Activated CD8-positive, alpha-beta memory T cell treated with anti-CD3 and anti-CD28 coated beads for 1 hour (primary cell): ENCODE measurements at places on chromosomes 5 and 9.

DNA sequence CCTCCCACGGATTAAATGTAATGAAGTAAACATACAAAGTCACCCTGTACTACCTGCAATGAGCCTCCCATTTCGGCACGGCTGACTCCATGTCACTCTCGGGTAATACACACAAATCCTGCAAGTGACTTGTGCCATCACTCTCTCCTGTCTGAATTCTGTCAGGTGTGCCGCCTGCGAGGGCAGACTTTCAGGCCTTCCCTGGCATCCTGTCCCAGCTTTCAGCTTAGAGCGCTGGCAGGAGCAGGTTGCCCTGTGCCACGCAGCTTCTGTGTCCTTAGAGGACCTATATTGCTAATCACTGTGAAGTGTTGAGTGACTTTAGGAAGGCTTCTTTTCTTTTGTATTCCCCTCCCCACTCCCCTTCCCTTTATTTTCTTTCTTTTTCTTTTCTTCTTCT lies 25.8 kb upstream of the S1PR3 start:
- DNase-seq: no peak

DNA sequence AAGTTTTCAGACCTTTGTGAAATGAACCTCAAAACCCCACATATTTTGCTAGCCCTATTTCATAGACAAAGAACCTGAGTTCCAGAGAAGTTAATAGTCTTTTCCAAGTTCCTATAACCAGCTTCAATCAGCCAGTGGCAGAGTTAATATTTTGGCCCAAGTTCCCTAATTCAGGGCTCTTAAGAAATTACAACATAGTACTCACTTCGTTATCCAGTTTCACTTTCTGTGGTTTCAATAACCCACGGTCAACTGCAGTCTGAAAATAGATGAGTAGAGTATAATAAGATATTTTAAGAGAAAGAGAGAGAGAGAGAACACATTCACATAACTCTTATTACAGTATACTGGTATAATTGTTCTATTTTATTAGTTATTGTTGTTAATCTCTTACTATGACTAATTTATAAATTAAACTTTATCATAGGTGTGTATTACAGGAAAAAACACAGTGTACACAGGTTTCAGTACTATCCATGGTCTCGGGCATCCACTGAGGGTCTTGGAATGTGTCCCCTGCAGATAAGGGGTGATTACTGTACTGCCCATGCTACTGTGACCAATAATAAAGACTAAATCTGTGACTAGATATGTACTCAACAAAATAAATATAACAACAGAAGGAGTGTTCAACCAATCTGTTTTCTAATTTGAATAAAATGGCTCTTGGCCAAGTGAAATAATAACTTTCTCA lies 9.3 kb upstream of the MYOT start:
- DNase-seq: no peak

- DNase-seq: no peak
Measured at GRCh38 chr5:116733991-116734975, 159.7 kb upstream of the SEMA6A start.

- no peak for DNase-seq
Measured at GRCh38 chr5:61625681-61626621, 293.9 kb downstream of the ZSWIM6 start.

- no peak for DNase-seq
Measured at GRCh38 chr9:109780453-109781033, 545 bp downstream of the PALM2AKAP2 start.

DNA sequence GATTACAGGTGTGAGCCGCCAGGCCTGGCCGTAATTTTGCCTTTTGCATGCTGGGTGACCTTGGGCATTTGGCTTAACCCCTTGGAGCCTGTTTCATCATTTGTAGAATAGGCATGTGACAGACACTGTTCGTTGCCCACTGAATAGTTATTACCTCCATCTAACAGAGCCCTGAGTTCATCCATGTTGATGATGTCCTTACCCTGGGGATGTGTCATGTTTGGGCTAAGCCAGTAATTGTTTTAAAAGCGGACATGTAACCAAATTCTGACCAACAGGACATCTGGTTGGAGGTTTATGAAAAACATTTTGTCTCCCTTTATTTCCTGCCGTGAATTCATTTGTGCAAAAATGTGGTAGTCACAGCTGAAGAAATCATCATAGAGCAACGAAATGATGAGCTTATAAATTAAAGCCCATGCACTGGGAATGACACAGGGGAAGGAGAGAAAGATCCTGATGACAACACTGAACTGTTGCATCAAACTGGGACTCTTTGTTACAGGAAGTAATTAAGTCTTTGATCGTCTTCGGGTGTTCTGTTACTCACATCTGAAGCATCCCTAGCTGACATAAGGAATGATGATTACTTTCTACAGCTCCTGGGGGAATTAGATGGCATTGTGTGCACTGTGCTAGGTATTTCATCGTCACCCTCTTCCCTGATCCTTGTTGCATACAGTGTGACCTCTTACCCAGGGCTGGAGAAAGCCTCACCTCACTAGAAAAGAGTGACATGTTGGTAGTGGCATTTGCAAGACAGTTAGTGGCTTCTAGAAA lies 117.8 kb downstream of the FGF18 start:
- no peak for DNase-seq

GRCh38 chr5:168908207-168908606 lies 329.0 kb upstream of the PANK3 start:
- no peak for DNase-seq

DNA sequence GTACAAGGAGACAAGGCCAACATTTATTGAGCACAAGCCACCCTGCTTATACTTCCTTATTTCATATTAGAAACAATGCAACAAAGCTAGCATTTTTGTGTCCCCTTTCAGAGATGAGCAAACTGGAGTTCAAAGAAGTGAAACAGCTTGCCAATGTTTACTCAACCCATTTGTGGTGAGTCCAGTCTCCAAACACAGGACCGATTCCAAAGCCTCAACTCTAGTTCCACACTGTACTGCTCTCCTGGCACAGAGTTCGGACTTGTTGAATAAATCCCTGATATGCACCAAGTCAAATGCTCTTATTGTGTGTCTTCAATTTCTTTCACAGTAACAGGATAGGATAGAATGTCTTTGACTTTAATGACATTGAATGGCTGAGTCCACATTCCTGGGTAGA lies 604.8 kb upstream of the BRINP1 start:
- DNase-seq: no peak

GRCh38 chr5:154138701-154139100 lies 51.8 kb upstream of the GALNT10 start:
- DNase-seq: no peak

GRCh38 chr5:174545926-174546325 lies 178.5 kb upstream of the MSX2 start:
- no peak for DNase-seq

DNA sequence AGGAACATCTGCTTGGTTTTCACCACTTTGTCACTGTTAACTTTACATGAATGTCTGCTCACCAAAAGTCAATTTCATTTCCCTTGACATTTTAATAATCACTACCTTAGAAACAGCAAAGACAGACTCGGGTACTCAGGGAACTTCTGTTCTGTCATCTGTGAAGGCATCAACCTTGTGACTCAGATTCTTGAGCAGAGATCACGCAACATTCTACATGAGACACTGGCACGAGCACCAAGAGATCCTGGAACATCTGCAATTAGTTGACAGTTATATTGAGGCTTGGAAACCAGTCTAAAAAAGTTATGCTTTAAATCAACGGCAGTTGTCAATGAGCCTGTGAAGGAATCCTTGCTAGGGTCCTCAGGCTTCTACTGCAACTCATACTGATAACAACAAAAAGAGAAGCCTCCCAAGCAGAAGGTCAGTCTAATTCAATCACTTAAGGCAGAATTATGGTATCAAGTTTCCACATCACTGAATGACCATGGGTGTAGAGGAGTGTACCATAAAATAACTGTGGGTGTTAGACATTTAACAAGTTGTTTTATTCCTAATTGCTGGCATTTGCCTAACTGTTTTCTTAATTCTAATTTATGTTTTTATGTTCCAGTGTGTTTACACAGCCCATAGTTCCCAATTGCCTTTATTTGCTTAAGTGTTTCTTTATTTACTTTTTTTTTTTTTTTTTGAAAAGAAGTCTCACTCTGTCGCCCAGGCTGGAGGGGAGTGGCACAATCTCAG lies 3.3 kb upstream of the PBX3 start:
- no peak for DNase-seq

GRCh38 chr5:152259702-152260101 lies 145.4 kb downstream of the NMUR2 start:
- no peak for DNase-seq

DNA sequence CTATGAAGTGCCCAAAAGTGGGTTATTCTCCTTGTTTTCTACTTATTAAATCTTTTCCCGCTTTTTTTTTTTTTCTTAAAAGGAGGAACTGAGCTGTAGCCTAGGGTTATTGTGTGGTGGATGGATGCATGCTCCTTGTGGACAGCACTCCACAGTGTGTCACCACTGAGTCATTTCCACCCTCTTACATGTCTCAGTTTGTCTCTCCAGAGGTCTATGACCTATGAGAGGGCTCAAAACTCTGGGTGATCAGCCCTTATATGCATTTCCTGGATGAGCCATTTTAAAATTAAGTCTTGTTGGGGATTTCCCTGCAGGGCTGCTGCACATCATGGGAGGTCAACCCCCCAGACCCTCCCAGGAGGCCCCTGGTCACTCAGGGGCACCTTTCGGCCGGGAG lies 102.2 kb upstream of the MOCS2 start:
- no peak for DNase-seq

- DNase-seq: no peak
Measured at GRCh38 chr9:130498298-130498917, 53.6 kb downstream of the ASS1 start.

GRCh38 chr5:100706776-100707175 lies 171.6 kb downstream of the FAM174A start:
- no peak for DNase-seq

DNA sequence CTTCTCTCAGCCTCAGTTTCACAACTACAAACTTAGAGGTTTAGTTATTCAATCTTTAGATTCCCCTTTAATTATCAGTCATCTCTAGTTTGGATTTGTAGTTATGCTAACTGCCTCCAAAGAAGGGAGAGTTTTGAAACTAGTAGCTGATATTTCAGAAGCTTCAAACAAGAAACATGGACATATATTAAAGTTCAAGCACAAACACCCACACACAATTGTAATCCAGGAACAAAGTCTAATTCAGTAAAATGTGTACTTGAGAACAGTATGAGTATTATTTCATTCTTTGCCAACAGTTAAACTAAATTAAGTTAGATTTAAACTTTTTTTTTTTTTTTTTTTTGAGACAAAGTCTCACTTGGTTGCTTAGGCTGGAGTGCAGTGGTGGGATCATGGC lies 71.2 kb upstream of the ABCA1 start:
- DNase-seq: no peak

DNA sequence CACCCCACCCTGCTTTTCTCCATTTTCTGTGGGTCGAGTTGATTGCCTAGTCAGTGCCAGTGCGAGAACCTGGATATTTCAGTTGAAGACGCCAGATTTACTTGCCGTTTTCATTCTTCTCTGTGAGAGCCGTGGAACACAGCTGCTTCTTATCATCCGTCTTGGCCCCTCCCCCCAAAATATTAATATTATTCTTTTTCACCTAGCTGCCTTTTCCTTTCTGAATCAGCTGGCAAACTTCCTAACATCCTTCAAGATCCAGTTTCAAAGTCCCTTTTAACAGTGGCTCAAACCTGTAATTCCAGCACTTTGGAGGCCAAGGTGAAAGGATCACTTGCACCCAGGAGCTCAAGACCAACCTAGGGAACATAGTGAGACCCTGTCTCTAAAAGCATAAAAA lies 117.1 kb upstream of the RASA1 start:
- DNase-seq: no peak

DNA sequence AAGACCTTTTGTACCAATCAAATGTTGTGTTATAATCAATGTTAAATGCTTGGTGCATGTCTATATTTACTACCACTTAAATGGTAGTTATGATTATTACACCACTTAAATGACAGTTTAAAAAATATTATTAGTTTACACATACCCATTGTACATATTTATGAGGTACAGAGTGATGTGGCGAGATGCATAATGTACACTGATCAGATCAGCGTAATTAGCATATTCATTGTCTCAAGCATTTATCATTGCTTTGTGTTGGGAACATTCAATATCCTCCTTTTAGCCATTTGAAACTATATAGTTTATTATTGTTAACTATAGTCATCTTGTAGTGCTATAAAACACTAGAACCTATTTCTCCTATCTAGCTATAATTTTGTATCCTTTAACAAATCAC lies 434.4 kb upstream of the ACTBL2 start:
- DNase-seq: no peak

GRCh38 chr5:39151745-39152144 lies 67.6 kb downstream of the FYB1 start:
- no peak for DNase-seq

DNA sequence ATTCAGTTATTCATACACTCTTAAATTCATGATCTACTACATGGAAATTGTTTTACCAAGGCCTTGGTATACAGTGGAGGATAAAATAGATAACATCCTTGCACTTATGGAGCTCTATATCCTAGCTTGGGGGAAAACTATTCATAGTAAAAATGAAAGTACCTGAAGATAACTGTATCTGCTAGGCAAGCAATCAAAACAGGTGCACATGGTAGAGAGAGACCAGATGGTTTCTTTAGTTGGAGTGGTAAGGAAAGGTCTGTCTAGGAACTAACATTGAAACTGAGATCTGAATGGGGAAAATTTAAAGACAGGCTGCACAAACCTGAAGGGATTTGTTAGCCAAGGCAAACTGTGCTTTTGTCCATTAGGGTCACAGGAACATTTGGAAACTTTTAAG lies 11.1 kb upstream of the SLCO4C1 start:
- DNase-seq: no peak

DNA sequence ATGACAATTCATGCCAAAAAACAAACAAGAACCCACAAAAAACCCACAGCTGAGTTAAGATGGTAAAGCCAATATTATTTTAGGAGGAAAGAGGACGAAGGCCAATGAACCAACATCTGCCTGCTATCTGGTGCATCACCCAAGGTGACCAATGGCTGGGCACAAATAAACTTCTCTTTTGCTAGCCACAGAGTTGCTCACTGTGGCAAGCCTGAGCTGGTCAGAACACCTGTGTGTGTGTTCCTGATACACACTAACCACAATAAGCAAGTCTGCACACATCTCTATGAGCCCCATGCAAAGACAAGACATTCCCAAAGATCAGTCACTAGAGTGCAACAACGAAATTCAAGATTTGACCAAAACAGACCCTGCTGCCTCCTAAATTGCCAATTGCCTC lies 63.1 kb downstream of the RNF38 start:
- DNase-seq: no peak

GRCh38 chr9:127711226-127711701 lies 4.2 kb downstream of the PTRH1 start:
- DNase-seq: no peak

- no peak for DNase-seq
Measured at GRCh38 chr9:109799141-109799540, 19.1 kb downstream of the PALM2AKAP2 start.
